ENCODE measurements at places on chromosomes 11 and 22.

DNA sequence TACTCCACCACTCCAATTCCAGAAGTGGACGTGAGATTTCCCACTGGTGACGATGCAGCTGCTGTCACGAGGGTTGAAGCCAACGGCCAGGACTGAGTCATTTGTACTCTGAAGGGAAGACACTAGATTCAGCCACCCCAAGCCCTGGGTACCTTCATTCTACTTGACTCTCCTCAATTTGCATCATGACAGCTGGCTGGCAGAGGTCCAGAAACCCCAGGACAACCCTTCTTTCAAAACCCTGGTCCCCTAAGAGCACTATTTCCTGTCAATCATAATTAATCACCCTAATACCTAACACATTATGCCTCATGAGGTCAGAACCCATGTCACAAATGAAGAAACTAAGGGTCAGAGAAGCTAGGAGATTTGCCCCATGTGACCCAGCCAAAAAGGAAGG, 4.9 kb downstream of the EML3 start:
- no peak for DNase-seq

GRCh38 chr11:76086743-76087635, 119.3 kb downstream of the WNT11 start:
- no peak for DNase-seq

GRCh38 chr11:120773501-120774031, 250.3 kb upstream of the TBCEL start:
- DNase-seq: no peak

DNA sequence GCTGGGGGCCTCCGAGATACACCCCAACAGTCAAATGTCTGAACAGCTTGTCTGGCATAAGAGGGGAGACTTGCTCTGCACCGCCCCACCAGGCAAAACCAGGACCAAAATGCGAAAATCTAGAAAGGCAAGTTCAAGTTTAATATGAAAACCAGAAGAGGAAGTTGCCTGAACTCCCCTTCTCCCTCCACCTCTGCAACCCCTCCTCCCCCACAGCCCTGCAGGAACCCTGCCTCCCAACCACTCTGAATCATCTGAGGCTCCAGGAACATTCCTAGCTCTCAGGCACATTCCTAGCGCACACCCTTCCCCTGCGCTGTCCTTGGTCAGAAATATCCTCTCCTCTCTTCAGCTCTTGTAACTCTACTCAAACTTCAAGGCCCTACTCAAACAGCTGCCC, 36.7 kb downstream of the ISX start:
- DNase-seq: no peak

GRCh38 chr11:70137383-70137782, 59.3 kb downstream of the ANO1 start:
- no peak for DNase-seq

DNA sequence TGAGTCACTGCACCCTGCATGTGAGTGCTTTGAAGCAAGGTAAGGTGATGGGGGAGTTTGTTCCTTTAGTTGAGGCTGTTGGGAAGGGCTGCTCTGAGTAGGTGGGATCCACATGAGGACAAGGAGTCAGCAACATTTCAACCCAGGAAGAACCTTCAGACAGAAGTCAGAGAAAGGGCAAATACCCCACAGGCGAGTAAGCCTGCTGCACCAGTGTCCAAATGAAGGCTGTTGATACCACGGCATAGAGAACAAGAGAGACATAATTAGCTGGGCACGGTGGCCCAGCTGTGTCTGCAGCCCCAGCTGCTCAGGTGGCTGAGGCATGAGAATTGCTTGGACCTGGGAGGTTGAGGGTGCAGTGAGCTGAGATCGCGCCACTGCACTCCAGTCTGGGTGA, 54.3 kb upstream of the CLMP start:
- peak; percentile 48 for DNase-seq
